ENCODE measurements at places on chromosomes 11 and 22. TPM values are rescaled to one million over a fixed set of nuclear protein-coding genes. Genes with fewer than 3 reads are reported as not detected.
A peak's percentile ranks its signal among the peaks of the same experiment; 100 is the strongest.

DNA sequence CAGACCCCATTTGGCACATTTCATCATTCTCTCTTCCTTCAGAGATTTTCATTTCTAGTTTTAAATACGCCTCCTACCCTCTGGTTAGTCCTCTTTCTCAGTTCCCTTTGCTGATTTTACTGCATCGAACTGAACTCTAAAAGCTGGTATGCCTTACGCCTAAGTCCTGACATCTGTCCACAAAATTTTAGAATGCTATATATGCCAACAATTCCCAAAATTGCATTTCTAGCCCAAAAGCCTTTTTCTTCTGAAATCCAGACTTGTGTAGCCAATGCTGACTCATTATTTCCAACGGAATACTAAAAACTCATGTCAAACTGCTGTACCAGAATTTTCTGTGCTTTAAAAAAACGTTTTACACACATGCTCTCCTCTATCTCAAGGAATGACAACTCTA lies 1124.4 kb upstream of the TENM4 start:
- no peaks in the 10 kb centered on the region for H3K36me3 ChIP-seq
- H3K4me3 ChIP-seq: no peak overlapping the region

DNA sequence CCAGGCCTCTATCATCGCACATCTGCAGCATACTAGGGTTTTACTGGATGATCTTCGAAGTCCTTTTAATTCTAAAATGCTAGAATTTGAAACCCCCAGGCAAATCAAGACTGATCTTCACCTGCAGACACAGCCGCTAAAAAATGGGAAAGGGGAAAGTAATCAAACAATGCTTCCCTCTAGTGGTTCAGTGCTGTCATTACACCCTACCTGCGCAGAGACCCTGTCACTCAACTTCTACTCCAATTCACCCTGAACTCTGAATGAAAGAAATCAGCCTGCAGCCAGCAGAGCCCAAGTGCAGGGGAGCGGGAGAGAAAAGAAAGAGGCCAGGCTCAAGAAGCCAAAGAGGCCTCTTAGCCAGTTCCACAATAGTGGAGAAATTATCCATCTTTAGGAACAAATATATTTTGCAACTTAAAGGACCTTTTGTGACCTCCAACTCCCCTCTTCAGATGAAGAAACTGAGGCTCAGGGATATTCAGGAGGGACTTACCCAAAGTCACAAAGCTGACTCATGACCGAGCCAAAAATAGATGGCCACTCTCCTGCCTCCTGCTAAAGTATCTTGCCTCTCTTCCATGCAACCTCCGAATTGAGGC lies 33.0 kb downstream of the SERGEF start:
- H3K4me1 ChIP-seq: no peaks in the 10 kb centered on the region
- no peak overlapping the region for H3K4me3 ChIP-seq
- no peak overlapping the region for H3K27ac ChIP-seq
- H3K36me3 ChIP-seq: no peaks in the 10 kb centered on the region
- DNase-seq: peak; percentile 64
- no peaks in the 10 kb centered on the region for H3K27me3 ChIP-seq

DNA sequence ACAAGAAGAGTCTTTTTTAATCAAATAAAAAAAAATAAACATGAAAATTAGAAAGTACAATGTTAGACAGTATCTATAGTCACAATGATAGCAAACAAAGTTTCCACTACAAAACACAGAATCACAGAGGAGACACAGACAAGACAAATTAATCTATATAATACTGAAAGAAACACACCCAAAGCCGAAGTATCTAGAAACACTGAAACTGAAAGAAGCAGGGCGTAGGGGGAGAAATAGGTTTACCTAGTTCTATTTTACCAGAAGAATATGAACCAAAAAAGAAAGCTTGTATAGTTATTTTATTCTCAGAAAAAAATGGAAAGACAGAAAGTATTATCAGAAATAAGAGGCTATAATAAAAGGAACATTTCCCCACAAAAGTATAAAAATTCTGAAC lies 27.1 kb upstream of the NUP50 start:
- no peaks in the 10 kb centered on the region for H3K4me1 ChIP-seq
- no peak overlapping the region for H3K4me3 ChIP-seq
- no peak overlapping the region for H3K27ac ChIP-seq
- no peaks in the 10 kb centered on the region for H3K27me3 ChIP-seq

Gene TYR
- total RNA-seq: not detected

Gene SAA2
- not detected for total RNA-seq

Gene IFITM1
- total RNA-seq: 500 TPM
